Stimulated activated CD8-positive, alpha-beta memory T cell treated with anti-CD3 and anti-CD28 coated beads, Interleukin-15, amount 100 ng/mL, for 24 hours (primary cell): ENCODE measurements at places on chromosomes 1 and 21.

DNA sequence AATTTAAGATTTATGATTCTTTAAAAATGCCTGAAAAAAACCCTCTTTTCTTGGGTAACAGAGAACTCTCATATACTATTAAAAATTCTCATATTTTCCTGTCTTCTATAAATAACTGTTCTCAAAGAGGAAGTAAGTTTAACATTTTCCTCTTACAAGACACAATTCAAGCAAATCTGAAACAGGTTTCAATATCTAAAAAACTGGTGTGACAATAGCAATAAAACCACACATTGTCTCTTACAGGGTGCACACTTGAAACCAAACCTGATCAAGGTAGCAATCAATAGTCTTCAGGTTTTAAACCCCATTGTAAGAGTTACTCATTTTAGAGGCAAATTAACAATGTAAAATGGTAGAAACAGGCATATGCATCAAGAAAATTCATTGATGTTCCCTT lies 28.0 kb downstream of the FUBP1 start:
- no peak for DNase-seq

GRCh38 chr1:220151454-220151853 lies 57.5 kb downstream of the IARS2 start:
- DNase-seq: no peak

- no peak for DNase-seq
Observed at GRCh38 chr1:229753764-229754551, 127.9 kb downstream of the URB2 start.

- DNase-seq: no peak
Observed at GRCh38 chr1:236480758-236481436, 42.9 kb upstream of the LGALS8 start.

- no peak for DNase-seq
Observed at GRCh38 chr21:39724944-39725343, 20.0 kb upstream of the IGSF5 start.

GRCh38 chr1:164183854-164184635 lies 374.9 kb upstream of the PBX1 start:
- no peak for DNase-seq
